ENCODE measurements at places on chromosomes 12 and 14.

GRCh38 chr12:27332407-27332713, 276 bp upstream of the BMAL2 start:
- DNase-seq, result no peak

- DNase-seq, result no peak
Measured at GRCh38 chr14:83163016-83163415, 1629.4 kb upstream of the SEL1L start.

DNA sequence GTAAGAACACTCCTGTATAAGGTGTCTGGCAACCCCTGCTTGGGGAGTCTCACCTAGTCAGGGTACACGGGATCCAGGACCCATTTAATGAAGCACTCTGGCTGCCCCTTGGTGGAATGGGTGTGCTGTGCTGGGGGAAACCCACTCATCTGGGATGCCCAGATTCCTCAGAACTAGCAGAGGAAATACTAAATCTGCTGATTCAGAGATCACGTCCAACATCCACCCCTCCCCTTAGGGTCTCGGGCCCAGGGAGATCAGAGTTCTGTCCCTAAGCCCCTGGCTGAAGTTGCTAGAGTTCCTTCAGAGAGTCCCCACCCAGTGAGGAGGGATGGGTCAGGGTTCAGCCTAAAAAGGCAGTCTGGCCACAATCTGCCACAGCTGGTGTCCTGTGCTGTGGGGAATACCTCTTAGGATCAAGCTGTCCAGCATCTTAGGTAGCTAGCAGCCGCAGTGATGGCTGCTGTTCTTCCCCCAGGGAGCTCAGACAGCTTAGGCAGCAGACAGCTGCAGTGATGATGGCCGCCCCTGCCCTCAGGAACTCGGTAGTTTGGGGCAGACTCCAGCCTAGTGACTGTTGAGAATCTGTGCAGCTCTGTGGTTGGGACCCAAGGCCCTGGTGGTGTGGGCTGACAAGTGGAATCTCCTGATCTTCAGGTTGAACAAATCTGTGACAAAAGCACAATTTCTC, 74.8 kb downstream of the IFNG-AS1 start:
- DNase-seq, result no peak

DNA sequence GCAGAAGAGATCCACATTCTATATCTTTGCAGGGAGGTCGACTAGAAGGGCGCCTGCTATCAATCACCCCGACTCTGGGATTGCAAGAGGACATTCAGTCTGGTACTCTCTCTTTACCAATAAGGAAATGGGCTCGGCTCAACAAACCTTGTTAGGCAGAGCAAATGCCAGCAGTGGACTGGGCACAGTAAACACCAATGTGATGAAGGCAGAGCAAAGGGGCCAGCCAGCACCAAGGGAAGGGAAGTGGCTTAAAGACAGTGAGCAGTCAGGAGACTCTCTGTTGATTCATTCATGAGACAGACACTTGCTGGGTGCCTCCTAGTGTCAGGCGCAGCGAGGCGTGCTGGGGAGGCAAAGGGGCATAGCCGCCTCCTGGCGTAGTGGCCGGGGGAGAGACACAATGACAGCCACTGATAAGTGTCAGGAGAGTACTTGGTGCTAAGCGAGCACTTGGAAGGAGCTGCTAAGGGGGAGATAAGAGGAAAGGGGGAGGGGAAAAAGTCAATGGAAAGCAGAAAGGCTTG, 34.1 kb downstream of the TMCC3 start:
- DNase-seq, result no peak

Data from AG04450 (cell line).